ENCODE measurements at places on chromosomes 2 and 18.

- no peak for DNase-seq
Measured at GRCh38 chr2:209499069-209499468, 75.2 kb downstream of the MAP2 start.

DNA sequence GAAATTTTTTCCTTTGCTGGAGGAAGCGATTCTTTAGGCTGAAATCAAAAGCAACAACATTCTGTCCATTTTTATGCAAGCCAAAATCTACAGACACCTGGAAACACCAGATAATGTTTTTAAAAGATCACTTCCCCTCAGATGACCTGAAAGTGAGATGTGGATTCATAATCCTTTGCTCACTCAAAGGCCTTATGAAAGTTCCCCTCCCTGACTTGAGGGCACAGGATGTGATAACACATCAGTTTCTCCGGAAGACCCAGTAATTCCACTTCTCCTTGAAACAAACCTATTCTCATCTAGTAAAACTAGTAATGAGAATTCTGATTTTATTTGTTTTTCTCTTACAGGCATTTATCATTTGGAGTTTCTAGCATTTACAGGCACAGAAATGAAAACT, 218.3 kb upstream of the RND3 start:
- DNase-seq = no peak

- no peak for DNase-seq
Measured at GRCh38 chr18:28159055-28159454, 17.9 kb downstream of the CDH2 start.

GRCh38 chr18:33729556-33729955, 151.5 kb downstream of the ASXL3 start:
- DNase-seq = no peak

DNA sequence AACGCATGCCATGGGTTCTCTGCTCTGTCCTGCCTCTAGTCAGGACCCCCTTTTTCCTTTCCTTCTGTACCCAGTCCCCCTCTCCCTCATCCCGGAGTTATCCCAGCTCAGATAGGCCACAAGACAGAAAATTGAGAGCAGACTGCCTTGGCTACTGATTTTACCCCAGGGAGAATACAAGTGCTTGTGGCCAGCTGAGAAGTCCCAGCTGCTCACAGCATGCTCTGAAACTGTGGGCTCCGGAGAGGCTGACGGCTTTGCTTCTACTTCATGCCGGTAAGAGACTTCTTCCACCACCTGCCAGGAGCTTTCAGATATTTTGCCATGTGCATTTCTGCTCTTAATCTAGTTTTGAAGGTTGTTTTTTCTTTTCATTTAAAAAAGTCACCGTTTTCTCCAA, 20.0 kb upstream of the SIX2 start:
- no peak for DNase-seq

- no peak for DNase-seq
Measured at GRCh38 chr2:169693360-169693759, 845 bp downstream of the CFAP210 start.

- DNase-seq = no peak
Measured at GRCh38 chr2:201406077-201406662, 45.1 kb downstream of the TRAK2 start.

- DNase-seq = no peak
Measured at GRCh38 chr2:871926-872680, 78.5 kb upstream of the SNTG2 start.

GRCh38 chr18:10713409-10713808, 187.6 kb downstream of the NAPG start:
- DNase-seq = no peak

DNA sequence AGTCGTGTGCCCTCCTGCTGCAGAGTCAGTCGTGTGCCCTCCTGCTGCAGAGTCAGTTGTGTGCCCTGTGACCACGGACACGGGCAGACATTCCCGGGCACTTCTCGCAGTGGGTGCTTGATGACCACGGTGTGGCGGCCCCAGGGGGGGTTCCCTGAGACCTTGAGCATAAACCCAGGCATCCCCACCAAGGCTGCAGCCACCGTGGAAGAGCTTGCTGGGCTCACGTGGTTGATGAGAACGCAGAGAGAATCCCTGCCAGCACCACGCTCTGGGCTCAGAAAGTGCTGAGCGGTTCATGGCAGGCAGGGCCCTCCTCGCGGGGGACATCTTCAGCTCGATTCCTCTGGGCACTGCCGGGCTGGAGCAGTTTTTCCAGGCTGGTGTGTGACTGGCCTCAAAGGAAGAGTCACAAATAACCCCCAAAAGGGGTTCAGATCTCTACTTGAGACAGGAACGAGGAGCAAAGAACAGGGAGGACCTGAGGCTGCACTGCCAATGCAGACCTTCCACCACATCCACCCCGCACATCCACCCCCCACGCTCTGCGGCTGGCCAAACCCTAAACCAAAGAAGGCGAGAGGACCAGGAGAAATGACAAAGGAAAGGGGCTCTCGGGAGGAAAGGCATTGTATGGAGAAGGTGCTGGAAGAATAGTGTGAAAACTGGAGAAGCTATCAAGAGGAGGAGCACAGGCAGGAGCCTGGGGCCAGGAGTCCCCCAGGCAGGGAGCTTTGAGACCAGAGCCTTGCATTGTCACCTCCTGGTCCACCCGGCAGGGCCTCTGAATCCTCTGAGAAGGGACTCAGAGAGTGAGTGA, 8.4 kb upstream of the PER2 start:
- no peak for DNase-seq

GRCh38 chr2:238945433-238946150, 97.7 kb downstream of the TWIST2 start:
- no peak for DNase-seq

DNA sequence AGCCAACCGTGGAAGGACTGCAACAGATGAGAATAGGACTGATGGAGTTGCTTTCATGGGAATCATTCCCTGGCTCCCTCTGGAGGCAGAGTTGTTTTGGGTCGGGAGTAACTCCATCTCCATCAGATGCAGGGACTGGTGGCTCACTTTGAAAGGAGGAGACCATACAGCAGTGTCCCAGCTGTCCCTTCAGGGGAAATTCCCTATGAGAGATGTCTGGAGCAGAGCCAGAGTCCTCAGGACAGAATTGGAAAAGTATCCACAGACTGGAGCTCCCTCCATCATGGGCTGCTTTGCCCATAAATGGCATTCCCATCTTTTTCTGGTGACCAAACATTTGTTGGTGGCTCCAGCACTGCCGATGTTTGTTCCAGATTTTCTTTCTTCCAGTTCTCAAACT, 144.3 kb downstream of the NCK2 start:
- no peak for DNase-seq

GRCh38 chr18:8121942-8122480, 487.2 kb upstream of the RAB12 start:
- DNase-seq = no peak

- DNase-seq = no peak
Measured at GRCh38 chr2:174635015-174635593, 37.5 kb upstream of the WIPF1 start.

GRCh38 chr2:159349674-159350299, 63.3 kb upstream of the WDSUB1 start:
- DNase-seq = no peak

DNA sequence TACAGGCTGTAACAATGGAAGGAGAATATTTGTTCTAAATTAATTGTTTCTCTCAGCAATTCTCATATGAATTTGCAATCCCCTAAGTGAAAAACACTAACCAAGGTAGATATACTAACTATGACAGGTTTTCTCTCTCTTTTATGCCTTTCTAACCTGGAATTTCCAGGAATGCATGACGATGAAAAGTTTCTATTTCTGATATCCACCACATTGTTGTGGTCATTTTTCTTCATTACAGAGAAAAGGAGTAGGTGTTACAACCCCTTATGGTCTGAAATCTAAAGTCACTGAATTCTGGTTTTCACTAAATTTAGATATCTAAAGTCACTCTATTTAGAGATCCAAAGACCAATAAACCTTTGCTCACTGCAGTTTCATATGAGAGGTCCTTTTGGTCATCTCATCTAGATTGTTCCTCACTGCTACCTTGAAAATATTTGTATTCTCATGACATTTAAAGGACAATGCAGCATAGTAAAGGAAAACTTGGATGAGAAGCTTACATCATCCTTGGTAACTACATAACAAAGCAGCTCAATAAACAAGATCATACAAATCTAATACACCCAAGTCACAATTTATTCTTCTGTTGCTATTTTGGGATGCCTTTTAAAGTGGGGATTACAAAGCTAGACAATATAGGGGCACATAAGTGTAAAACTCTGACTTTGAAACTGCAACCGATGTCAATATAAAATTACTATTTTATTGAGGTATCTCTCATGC, 85.8 kb downstream of the TCF4 start:
- DNase-seq = no peak

GRCh38 chr2:205187731-205188130, 494.6 kb upstream of the NRP2 start:
- DNase-seq = no peak

GRCh38 chr18:26506012-26506411, 42.3 kb downstream of the KCTD1 start:
- DNase-seq = no peak

DNA sequence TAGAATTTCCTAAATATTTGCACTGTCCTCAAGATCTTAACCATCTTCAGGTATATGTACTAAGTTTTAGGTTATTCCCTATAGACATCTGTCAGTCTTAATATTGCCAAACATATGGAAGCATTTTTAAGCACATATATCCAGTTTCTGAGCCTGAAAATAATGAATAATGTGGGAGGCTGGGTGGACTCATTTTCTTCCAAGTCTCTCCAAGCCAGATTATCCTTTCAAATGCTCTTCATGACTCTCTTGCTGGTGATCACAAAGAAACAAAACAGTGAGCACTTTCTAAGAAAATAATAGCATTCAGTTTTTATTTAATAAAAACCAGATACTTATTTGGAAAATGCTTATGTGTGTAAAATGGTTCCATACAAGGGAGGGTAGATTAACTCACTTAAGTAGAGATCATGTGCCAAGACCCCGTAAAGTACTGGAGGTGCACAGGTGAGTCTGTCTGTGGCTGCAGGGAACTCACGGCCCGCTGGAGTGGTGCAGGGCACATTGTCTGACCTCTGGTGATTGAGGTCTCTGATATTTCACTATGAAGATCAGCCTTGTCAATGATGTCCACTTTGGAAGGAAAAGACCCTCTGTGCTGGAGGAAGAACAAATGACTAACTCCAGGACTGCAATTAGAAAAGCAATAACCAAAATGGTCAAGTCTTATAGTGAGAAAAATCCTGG, 161.6 kb downstream of the TMEM18 start:
- no peak for DNase-seq

- no peak for DNase-seq
Measured at GRCh38 chr2:207498427-207498826, 31.3 kb upstream of the CREB1 start.

DNA sequence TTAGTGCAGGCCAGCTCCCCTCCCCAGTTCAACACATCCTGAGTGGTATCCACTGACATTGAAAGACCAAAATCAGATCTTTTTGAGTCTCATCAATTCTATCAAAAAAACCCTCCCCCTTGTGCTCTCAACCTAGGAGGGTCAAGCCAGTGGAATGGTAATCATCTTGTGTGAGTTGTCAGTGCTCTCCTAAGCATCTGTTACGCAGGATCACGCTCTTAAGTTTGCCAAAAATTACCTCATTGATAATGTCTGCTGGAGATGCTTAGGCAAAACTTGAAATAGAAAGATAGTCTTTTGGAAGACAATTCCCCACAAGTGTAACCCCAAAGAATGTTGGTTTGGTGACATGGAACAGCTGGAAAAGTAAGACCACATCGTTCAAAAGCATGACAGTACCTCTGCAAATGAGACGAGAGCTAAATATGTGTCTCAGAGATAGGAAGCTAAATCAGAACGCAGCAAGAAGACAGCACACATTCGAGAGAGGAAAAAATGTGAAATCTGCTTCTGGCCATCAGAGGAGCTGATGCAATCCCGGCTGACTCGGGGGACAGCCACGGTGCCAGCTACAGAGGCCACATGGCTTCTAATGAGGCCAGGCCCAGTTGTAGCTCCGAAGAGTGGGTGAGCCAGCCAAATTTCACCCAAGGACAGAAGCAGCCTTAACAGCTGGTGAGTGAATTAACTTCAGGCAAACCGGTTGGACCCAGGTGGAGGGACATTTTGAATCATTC, 753.9 kb downstream of the RNF144A start:
- no peak for DNase-seq

DNA sequence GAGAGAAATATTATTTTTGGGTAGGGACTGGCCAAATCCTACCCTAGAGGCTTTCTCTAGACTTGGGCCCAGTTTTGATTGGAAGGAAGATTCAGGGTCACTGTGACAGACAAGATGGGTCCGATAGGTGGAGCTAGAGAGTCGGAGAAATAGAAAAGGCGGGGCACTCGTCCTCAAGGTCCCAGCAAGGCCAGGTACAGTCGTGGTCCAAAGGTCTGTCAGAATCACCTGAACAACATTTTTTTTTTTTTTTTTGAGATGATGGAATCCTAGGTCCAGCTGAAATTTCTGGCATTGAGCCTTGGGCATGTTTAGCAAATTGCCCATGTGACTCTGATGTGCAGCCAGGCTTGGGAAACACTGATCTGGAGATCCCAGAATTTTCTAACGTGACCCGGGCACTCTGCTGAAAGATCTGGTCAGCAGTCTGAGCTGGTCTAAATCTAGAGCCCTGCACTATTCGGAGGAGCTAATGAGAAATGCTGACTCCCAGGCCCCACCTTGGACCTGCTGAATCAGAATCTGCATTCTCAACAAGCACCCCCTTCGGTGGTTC, 23.0 kb upstream of the NTSR2 start:
- peak; percentile 47 for DNase-seq

DNA sequence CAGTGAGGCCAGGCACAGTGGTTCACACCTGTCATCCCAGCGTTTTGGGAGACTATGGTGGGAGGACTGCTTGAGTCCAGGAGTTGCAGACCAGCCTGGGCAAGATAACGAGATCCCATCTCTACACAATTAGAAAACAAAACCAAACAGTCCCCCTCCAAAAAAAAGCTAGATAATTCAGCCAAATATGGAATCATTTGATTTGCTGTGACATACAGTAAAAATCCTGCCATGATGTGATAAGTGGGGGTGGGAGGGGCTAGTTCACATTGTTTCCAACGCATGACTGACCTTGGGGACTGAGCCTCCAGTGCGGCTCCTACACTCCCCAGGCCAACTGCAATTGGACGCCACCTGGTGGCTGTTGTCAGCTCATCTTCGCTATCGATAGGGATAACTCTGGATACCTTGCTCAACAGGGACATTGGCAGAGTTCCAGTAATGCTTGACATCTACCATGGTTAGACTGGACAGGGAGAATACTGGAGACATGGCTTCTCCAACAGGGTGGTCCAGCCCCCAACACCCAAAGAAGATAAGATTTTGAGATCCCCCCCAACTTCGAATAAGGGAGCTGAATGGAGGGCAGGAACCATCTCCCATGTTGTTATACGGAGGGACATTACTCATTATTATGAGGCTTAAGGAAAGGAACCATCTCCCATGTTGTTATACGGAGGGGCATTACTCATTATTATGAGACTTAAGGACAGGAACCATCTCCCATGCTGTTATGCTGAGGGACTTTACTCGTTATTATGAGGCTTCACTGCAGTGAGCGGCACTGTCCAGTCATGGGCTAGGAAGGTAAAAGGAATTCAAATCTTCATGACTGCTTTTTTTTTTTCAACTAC, 135.9 kb downstream of the TGIF1 start:
- peak; percentile 59 for DNase-seq

DNA sequence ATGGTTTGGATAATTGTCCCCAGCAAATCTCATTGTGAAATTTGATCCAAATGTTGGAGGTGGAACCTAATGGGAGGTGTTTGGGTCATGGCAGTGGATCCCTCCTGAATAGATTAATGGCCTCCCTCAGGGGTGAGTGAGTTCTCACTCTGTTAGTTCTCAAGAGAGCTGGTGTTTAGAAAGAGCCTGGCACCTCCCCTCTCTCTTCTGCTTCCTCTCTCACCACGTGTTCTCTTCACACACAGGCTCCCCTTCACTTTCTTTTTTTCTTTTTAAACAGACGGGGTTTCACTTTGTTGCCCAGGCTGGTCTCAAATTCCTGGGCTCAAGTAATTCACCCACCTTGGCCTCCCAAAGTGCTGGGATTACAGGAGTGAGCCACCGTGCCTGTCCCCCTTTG, 111.6 kb upstream of the LTBP1 start:
- no peak for DNase-seq
